ENCODE measurements at places on chromosomes 2 and 18. TPM values are rescaled to one million over a fixed set of nuclear protein-coding genes. Genes with fewer than 3 reads are reported as not detected.

The DNAH6 gene
- total RNA-seq = 7.8 TPM

The GALNT13 gene
- total RNA-seq = 26.3 TPM

The CPO gene
- total RNA-seq = not detected

The KIAA2012 gene
- 0.08 TPM for total RNA-seq

The REG1B gene
- total RNA-seq = not detected

The KIF1A gene
- 52.2 TPM for total RNA-seq

The COL4A4 gene
- 0.15 TPM for total RNA-seq

All from endothelial cell (in vitro differentiated cells).